ENCODE measurements at places on chromosomes 16 and 17. TPM values are rescaled to one million over a fixed set of nuclear protein-coding genes. Genes with fewer than 3 reads are reported as not detected.

GRCh38 chr16:2777903-2778629, 986 bp upstream of the ELOB start:
- peak; percentile 24 for DNase-seq

DNA sequence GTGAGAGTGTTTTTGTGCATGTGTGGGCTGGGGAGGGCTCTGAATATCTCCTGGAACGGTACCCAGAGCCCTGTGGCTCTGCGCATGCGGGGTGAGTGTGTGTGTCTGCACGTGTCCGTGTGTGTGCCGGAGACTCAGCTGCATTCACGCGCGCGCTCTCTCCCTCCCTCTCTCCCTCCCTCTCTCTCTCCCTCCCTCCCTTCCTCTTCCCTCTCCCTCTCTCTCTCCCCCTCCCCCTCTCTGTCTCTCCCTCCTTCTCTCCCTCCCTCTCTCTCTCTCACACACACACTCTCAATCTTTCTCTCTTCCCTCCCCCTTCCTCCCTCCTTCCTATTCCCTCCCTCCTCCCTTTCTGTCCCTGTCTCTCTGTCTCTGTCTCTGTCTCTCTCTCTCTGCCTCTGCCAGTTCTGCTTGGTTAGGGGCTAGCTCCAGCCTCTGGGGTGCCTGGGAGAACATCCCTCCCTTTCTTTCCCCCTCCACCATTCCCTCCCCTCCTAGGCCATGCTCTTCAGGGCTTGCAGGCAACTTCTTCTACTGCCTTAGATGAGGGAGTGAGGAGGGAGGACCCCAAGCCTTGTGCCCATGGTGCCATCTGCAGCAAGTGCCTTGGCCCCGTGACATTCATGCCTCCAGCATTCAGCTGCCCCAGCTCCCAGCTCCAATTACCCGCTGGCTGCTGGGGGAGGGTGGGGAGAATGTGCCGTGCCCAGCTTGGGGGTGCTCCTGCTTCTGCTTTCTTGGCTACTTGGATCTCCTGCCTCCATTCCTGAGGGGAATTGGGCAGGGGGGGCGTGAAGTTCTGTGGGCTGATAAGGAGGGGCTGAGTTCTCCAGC, 6.4 kb downstream of the THRA start:
- peak; percentile 75 for DNase-seq

GRCh38 chr16:67594256-67594915, 32.1 kb downstream of the CTCF start:
- no peak for DNase-seq

GRCh38 chr16:17213025-17213424, 257.7 kb downstream of the XYLT1 start:
- no peak for DNase-seq

SLC12A3 gene
- not detected for total RNA-seq

GRCh38 chr17:48647963-48648245, 21.7 kb upstream of the HOXB9 start:
- DNase-seq, result no peak

DNA sequence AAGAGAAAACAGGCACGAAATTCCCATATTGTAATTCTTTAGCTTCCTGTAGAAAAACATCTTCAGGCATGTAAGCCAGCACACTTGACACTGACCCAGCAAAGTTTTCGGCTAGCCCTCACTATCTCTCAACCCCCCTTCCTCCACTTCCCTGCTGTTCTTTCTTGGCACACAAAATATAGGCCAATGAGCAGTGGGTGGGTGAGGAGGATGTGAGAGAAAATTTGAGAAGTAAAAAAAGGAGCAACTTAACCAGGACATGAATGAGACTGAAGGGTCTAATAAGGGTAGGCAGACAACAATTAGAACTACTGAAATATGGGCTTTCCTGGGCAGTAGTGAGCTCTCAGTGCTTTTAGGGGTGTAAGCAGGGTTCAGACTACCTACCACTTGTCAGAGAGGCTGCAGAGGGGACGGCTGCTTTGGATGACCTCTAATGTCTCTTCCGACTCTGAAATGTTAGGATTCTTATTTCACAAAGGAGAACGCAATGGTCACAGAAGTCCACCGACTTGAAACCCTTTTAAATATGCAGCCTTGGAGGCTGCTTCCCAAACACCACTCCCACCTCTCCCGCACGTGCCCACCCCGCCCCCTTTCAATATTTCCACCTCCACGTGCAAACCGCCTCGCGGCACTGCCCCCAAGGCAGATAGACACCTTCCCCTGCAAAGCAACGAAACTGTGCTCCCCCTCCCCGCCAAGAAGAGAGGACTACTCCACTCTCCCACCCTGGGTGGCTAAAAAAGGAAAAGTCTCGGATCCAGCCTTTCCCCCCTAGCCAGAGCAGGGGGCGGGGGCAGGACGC, 889 bp downstream of the MBTD1 start:
- peak; percentile 34 for DNase-seq

WFDC1 gene
- not detected for total RNA-seq

- no peak for DNase-seq
These were observed at the start of gene SDR42E1 for GRCh38 chr16:82011199-82011641. Gene SDR42E1 (minus strand): TSS chr16:82011470. CDS start chr16:82000858, 10,612 bp downstream.

GRCh38 chr16:11627822-11628457, 40.3 kb upstream of the SNN start:
- no peak for DNase-seq

GRCh38 chr17:7740481-7741001, 23.0 kb downstream of the DNAH2 start:
- no peak for DNase-seq

DNA sequence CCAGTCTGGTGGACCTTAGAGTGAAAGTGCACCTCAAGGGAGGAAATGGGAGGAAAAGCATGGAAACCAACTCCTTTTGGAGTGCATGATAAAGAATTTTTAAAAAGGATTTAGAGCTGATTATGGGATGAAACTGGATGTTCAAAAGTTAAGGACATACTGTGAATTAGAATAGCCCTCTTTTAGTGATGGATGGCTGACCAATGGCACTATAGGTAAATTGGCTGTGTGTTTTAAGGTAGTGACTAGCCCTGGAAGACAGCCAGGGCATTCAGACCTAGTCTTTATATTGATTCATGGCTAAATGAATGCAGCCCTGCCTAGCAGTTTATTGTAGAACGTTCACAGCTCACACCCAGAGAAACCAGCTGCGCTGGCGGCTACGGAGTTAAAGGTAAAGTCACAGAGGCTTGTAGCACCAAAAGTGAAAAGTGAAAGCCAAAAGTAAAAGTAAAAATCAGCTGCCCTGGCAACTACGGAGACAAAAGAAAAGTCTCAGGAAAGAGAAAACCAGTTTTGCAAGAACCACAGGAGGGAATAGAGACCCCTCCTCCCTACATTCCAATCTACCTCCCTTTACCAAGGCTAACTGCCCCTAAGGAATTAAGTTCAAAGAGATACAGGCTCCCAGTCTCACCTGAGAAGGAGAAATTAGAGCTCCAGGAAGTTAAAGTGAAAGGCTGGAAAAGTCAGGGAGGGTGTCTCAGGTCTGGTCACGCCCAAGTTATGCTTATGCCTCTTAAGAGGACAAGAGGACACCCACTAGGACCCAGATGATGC, 21.8 kb downstream of the ACSM1 start:
- DNase-seq, result peak; percentile 26

GRCh38 chr16:11992008-11992584, 15.6 kb downstream of the SNX29 start:
- DNase-seq, result no peak

NPIPB8 gene
- total RNA-seq, result not detected

DNA sequence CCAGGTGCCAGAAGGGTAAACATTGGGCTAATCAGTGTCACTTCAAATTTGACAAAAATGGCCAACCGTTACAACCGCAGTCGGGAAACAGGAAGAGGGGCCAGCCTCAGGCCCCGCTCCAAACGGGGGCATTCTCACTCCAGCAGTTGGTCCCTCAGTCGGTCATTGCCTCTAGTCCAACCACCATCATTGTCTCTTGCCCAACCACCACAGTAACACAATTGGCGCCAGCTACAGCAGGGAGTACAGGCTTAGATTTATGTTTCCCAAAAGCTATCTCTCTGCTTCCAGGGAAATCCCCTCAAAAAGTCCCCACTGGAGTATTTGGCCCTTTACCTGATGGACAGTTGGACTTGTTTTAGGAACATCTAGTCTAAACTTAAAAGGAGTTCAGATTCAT, 20.3 kb downstream of the ALOX15B start:
- no peak for DNase-seq

- DNase-seq, result no peak
These were observed 1.6 kb downstream of the UNC119 start for GRCh38 chr17:28550858-28551257.

KRT33A gene
- total RNA-seq, result not detected

DNA sequence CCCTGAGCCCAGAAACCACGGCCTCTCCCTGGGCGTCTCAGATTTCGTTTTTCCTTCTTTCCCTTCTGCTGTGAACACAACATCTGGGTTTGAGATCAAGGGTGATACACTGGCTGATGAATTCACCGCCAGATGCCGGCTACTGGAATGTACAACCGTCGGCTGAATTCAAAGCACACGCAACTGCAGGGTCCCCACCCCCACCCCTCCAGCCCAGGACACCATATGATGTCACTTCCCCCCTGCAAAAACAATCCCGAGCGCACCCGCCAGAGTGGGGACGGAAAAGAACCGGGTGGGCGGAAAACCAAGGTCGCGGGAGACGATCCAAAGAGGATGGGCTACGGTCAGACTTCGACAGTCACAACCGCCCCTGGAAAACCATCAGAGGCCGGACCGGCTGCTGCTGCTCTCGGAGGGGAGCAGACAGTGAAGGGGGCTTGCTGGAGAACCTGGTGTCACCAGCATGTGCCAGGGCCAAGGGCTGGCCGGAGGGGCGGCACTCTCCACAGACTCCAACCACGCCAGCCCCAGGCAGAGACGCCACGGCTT, 23.3 kb downstream of the CEP295NL start:
- peak; percentile 64 for DNase-seq

GRCh38 chr17:12522743-12523183, 142.9 kb upstream of the MYOCD start:
- no peak for DNase-seq

- no peak for DNase-seq
These were observed 138.4 kb downstream of the PHKB start for GRCh38 chr16:47599512-47599911.

DNA sequence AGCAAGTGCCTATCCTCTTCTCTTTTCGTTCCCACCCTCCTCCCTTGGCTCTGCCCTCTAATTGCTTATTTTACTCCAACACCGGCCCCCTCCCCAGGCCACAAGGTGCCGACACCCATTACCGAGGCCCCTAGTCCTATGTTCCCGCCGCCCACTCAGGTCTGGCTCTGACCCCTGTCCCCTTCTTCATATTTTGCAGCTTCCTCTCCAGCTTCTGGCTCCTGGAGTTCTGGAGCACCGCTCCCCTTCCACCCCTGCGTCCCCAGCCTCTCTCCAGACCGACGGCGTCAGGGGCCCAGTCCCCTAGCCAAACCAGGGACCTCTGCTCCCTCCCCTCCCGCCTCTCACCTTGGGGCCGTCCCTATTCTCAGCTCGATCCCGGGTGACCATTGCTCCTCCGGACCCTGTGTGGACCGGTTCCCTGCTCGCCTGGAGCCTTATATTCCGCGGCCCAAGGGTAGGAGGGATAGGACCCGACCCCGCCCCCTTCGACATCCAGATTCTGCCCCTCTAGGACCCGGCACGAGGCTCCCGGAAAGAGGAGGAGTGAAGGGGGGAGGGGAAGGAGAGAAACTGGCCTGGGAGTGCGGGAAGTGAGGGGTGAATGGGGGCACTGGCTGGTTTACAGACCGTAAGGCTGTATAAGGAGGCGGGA, at the start of gene HES7:
TSS of gene HES7 (minus strand) at position 412 of the 655 bp plus-strand sequence. CDS start at position 390, 22 bp downstream.
- DNase-seq, result peak; percentile 7

GRCh38 chr16:75997606-75998005, 271.3 kb upstream of the CPHXL start:
- DNase-seq, result no peak

DNA sequence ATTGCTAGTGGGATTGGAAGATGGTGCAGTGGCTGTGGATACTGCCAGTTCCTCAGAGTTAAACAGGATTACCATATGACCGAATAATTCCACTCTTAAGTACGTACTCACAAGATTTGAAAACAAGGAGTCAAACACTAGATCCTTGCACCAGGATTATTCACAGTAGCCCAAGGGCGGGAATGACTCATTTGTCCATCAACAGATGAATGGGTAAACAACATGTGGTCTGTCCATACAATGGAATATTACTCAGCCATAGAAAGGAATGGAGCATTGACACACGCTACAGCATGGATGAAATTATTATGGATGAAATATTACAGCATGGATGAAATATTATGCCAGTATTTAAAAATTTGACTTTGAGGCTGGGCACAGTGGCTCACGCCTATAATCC, 9.1 kb upstream of the MAPK8IP3 start:
- no peak for DNase-seq

FBXW10 gene
- not detected for total RNA-seq

PSMC3IP gene
- 20.8 TPM for total RNA-seq

DNA sequence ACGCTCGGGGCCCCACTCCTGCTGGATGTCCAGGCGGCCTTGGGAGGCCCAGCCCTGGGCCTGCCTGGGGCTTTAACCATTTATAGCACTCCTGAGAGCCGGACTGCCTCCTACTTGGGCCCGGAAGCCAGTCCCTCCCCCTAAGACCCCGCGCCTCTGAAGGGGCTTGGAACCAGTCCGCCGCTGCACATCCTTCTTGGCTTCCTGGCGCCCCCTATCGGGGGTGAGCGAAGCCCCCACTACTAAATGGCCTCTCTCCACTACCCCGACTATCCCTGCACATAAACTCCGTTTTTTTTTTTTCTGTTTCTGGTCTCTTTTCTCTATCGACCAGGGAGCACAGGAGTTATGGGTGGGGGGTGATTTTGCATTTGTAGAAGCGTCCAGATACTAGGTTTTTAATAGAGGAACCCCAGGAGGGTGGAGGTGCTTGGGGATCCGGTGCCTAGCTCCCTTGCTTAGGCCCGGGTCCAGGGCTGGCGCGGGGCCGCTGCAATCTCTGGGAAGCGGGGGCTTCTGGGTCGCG, 633 bp upstream of the NOL3 start:
- DNase-seq, result peak; percentile 35

DNA sequence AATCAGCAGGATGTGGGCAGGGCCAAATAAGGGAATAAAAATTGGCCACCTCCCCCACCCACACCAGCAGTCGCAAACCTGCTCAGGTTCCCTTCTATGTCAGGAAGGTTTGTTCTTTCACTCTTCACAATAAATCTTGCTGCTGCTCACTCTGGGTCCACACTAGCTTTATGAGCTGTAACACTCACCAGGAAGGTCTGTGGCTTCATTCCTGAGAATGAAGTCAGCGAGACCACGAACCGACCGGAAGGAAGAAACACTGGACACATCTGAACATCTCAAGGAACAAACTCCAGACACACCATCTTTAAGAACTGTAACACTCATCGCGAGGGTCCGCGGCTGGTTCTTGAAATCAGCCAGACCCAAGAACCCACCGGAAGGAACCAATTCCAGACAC, 115.5 kb upstream of the TBX2 start:
- no peak for DNase-seq

CYBA gene
- total RNA-seq, result 37.0 TPM

- DNase-seq, result no peak
These were observed 337.9 kb upstream of the DYNLRB2 start for GRCh38 chr16:80202831-80203413.

Data from endothelial cell of umbilical vein (primary cell).